NCI-H510A (cell line): ENCODE measurements at places on chromosomes 16 and 17.

GRCh38 chr17:8160741-8161221, 2.0 kb downstream of the VAMP2 start:
- DNase-seq, result no peak

DNA sequence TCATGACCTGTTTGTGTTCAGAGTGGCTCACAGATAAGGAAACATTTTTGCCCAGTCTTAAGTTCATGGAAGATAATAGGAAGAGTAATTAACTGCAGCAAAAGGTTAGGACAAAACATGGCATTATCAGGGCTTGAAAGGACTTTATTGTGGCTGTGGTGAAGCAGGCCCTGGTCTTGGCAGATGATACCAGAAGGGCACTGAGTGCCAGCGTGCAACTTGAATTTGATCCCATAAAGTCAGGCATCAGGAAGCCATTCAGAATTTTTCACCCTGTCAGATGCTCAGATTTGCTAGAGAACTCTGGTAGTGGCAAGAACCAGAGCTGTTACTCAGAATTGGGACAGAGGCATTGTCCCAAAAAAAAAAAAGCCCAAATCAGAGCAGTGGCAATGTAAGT, 11.2 kb upstream of the COG7 start:
- no peak for DNase-seq

GRCh38 chr17:80555266-80555665, 10.6 kb downstream of the RPTOR start:
- DNase-seq, result no peak

DNA sequence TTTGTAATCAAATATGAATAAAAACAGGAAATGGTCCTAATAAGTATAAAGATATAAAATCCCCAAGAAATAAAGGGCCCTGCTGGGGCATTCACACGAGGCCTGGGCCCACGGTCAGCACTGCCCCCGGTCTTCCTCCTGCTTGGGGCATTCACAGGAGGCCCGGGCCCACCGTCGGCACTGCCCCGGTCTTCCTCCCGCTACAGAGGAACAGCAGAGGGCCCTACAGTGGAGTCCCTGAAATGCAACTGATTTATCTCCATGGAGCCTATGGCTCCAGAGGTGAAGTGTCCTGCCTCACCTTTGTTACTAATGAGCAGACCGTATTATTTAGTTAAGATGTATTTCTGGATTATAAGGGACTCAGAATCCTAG, 46.5 kb downstream of the MAP1LC3B start:
- no peak for DNase-seq

GRCh38 chr17:61029181-61029580, 351.5 kb downstream of the BCAS3 start:
- no peak for DNase-seq

- no peak for DNase-seq
Measured at GRCh38 chr16:2819939-2820835, 3.1 kb downstream of the PRSS21 start.
